ENCODE measurements at places on chromosomes 3 and 15.

GRCh38 chr15:25852661-25853524 lies 10.2 kb downstream of the ATP10A start:
- DNase-seq, result no peak

DNA sequence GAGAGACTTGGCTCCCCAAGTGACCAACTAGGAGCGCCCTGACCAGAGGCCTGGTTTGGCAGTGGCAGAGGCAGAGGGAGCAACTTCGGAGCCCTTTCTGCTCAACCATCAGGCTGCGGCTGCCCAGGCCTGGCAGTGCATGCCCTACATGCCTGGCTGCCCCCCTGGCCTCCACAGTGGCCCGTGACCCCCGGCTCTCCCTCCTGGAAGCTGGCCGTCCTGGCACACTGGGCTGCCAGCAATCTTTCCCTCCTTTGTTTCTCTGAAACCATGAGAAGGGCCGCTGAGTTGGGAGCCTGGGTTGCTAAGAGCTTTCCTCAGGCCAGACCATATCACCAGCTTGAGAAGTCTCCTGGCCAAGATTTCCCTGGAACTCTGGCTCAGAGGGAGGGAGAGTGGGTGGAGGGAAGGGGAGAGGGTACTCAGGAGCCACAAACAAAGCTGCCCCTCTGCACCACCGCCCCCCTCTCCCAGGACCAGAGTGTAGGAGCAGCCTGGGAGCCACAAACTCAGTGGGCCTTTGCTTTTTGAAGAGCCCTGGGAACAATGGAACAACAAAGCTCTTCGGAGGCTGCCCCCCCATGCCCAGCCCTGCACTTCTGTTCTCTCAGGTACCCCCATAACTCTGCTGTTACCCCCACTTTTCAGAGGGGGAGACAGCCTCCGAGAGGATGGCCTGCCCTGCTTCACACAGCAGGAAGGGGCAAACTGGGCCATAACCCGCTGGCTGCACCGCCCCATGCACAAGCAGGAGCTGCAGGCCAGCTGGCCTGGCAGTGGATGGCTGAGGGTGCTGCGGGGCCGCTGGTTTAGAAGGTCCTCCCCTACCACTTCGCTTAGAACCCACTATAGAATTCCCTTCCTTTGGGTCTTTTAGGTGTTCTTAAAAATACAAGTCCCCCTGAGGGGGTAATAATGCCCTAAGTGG lies 11.3 kb downstream of the CORO2B start:
- no peak for DNase-seq

DNA sequence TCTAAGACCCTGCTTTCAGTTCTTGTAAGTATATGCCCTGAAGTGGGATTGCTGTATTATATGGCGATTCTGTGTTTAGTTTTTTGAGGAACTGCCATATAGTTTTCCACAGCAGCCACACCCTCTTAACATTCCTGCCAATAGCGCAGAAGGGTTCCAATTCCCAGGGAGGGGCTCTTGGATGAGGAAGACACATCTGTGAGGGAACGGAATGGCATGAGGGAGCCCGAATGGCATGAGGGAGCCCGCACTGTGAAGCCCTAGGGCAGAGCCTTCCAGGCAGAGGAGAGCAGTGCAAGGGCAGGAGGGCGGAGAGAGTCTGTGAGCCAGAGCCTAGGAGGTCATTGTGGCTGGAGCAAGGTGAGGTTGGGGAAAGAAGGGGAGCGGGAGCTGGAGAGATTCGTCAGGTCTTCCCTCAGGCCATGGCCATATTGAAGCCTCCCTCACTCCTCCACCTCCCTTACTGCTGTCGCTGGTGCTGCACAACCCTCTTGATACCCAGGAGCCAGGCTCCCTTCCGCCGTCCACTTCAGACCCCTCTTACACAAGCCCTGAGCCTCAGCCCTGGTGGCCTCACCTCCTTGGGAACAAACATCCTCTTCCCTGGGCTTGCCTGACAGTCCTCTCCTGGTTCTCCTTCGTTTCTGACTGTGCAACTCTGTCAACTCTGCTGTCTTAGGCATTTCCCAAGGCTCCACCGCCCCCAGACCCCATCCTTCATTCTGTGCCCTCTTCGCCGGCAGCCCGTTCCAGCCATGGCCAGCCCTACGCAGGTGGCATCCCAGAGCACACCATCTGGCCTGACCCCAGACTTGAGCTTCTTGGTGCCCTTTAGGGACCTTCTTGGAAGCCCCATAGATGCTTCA lies 51.4 kb downstream of the FGD5 start:
- DNase-seq, result no peak

- DNase-seq, result no peak
These were observed 86.1 kb downstream of the TJP1 start for GRCh38 chr15:29736012-29736743.

- no peak for DNase-seq
These were observed 59.9 kb upstream of the RNU6-1 start for GRCh38 chr15:67899596-67900283.

GRCh38 chr3:190089711-190090110 lies 31.0 kb downstream of the P3H2 start:
- DNase-seq, result no peak

DNA sequence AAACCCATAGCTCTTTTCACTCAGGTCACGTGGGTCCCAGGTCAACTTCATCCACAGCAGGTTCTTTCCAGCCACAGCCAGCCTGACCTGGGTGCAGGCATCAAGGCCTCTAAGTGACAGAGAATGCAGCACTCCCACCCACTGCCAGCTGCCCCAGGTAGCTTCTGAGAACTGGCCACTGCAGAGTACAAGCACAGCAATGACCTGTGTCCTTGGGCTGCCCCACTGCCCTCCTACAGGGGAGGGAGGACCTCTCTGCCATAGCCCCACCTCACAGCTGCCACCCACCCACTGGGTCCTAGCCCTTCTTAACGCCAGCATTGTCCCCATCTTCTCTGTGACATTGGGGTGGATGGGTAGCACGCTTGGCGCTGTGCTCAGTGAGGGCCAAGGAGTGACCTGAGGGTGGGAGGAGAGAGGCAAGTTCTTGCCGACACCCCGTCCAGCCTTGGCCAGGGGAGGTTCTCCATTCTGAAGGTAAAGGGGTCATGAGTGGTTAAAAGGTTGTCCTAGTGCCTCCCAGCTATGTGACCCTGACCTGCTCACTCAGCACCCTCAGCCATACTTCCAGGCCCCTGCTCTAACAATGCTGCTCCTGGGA lies 12.4 kb downstream of the CISH start:
- DNase-seq, result no peak

DNA sequence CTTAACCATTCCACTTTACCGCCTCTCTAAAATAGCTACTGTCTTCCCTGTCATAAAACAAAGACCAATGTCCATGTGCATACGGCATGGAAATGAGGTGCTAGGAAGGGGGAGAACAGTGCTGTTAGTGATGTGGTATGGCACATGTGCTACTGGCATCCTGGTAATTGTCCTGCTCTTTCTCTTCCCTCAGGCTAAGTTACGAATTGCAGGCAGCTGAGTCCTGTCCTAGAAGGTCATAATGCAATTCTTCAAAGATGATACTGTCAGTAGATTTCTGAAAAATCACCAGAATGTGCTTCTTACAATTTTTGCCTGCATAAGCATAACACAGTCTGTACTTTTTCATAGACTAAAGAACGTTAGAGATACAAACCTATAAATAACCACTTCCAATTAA lies 216.8 kb downstream of the RSL24D1 start:
- DNase-seq, result no peak

Data from kidney epithelial cell (primary cell).